Cortex of kidney (tissue), 1 donor: ENCODE measurements at places on chromosomes 5 and 9.

DNA sequence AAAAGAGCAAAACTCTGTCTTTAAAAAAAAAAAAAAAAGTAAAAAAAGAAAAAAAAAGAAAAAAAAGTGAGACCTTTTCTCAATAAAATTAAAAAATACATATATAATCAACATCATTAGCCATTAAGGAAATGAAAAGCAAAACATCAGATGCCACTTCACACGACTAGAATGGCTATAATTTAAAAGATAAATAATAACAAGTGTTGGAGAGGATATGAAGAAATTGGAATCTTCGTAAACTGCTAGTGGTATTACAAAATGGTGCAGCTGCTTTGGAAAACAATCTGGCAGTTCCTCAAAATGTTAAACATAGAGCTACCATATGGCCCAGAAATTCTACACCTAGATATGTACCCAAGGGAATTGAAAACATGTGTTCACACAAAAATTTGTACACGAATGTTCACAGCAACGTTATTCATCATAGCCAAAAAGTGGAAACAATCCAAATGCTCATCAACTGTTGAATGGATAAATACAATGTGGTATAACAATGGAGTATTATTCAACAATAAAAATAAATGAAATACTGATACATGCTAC lies 45.3 kb upstream of the SIL1 start:
- DNase-seq, result no peak

GRCh38 chr9:86445671-86446070 lies 91.5 kb upstream of the TUT7 start:
- no peak for DNase-seq

DNA sequence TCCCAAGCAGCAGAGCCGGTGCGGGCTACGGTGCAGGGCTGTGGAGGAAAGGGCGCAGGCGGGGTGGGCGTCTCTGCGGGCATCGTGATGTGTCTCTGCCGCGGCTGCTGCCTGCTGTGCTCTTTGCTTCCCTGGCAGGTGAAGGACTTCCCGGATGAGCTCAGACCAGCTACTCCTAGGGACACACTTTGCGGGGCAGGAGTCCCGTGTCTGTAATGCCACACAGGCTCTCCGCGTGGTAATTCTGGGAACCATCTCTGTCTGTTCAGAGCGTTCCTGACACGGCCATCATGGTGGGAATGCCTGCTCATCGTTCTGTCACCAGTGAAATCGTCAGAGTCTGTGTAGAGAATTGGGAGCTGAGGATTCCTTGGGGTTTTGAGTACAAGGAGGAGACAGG lies 235.5 kb downstream of the FANCC start:
- no peak for DNase-seq

DNA sequence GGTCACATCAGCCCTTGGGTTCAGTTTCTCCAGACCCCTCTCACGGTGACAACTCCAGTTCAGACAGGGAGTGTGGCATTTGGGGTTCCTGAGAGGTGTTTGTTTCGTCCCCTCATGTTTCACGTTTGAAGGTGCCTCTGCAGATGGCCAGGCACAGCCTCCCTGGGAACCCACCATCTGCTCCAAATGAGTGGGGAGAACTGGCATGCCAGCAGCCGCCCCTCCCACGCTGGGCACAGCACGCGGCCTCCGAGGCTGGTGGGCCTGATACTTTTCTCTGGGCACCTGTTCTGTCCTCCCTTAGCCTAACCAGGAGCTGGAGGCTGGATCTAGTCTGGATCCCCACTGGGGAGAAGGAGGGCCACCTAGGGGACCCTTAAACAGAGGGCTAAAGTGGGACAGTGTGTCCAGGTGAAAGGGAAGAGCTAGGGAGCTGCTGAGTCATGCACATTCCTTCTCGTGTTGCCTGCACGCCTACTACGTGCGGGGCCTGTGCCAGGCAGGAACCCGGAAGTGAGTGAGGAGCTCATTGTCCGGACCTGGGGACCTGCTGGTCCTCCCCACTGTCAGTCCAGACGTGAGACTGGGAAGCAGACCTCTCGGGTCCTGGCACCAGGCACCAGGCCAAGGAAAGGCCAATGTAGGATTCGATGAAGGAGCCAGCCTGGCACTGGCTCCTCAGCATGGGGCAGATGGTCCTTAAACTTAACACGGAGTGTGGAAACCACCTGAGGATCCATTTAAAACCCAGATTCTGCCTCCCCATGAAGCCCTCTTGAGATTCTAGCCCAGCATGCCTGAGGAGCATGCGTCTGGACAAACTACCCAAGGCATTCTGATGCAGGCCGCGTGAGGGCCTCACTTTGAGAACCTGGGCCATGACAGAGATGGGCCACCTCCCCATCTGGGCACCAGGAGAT lies 11.7 kb downstream of the DNM1 start:
- DNase-seq, result no peak

- DNase-seq, result no peak
These were observed 514.9 kb upstream of the CLINT1 start for GRCh38 chr5:158373608-158374395.

- no peak for DNase-seq
These were observed 128.5 kb downstream of the PRDM9 start for GRCh38 chr5:23635938-23636337.

DNA sequence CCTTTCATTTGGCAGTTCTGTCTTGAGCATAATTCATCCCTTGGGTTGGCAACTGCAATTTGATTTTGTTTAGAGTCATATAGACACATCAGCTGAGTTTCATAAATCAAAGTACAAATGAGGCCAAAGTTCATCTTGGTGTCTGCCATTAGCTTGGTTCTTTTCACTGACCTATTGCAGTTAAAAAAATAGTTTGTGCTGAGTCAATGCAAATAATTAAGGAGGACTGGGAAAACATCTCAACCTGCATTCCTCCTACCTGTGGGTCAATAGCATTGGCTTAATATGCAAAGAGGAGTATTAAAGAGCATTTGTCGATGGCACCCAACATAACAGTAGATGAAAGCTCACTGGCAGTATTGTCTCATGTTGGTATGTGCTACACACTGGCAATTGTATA lies 1.6 kb downstream of the PKD2L2 start:
- DNase-seq, result no peak

- DNase-seq, result no peak
These were observed 246.3 kb upstream of the TAS2R1 start for GRCh38 chr5:9876451-9876850.

DNA sequence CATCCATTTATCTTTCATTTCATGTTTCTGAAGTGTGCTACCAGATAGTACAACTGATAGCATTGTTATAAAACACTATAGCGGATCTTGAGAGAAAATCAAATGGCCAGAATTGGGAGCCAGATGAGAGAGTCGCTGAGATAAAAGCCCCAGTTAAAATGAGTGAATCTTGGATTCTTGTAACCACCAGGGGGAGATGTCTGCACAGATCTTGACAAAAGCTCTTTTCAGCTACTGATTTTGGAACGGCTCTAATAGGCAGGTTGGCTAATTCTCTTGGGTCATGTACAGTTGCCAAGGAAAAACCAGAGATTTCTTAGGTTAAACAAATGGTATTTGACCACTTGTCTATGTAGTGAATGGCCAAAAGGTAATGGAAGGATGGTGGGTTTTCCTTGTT lies 21.7 kb downstream of the F2RL2 start:
- no peak for DNase-seq

- DNase-seq, result no peak
These were observed 796.3 kb downstream of the SEMA5A start for GRCh38 chr5:8749556-8749955.

- no peak for DNase-seq
These were observed 524.3 kb downstream of the PSAT1 start for GRCh38 chr9:78821126-78821822.

GRCh38 chr9:33144551-33144950 lies 22.6 kb downstream of the B4GALT1 start:
- no peak for DNase-seq

- no peak for DNase-seq
These were observed 16.6 kb downstream of the NIM1K start for GRCh38 chr5:43208658-43209057.

DNA sequence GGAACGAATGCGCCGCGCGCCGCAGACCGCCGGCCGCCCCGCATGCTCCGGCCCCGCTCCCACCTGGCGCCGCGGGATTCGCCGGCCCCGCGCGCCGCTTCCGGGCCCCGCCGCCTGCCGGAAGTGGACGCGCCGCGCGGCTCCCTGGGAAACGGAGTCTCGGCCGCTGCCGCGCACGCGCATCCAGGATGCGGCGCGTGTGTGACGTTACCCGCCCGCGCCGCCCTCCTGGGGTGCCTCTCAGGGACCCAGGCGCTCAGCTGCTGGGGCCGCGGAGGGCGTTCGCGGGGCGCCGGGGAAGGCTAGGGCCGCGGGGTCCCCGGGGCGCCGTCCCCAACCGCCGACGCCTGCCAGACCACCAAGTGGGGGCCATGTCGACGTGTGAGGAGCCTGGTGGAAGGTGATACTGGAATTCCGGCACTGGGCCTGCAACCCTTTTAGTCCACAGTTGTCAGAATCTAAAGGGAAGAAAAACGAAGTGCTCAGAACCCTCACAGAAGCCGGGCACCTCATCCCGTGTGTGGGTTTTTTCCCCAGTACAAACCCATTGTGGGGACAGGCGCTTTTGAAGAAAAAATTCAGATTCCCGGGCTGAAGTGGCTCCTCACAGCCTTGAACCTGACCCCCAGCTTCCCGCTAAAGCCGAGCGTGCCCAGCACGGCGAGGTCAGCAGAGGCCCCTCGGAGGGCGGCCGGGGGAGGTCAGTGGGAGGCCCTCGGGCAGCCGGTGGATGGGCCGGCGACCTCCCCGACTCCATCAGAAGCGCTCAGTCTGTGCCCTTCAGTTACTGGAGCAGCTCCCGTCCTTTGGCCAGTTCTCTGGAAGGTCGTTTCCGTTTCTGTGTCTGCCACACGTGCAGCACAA lies at the start of gene CLPTM1L:
TSS of gene CLPTM1L (minus strand) at position 125 of the 864 bp plus-strand sequence. CDS start 258 bp downstream, outside the sequence.
- no peak for DNase-seq

- no peak for DNase-seq
These were observed 147.4 kb upstream of the IRX4 start for GRCh38 chr5:2030131-2030530.

GRCh38 chr5:90932052-90932699 lies 373.6 kb downstream of the ADGRV1 start:
- DNase-seq, result no peak

DNA sequence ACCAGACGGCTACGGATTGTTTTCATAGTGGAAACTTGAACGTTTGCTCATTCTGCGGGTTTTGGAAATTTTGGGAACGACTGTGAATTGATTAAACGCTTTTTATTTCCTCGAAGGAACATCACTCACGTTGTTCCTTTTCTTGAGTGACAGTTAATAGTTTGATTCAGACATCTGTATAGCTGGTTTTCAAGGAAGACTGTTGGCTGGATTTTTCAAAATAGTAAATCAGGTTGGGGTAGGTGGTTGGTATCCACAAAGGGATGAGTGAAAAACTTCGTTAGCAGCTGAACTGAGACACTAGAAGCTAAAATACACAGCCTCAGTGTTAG lies 1.1 kb downstream of the TGFBR1 start:
- no peak for DNase-seq

GRCh38 chr5:86461169-86461956 lies 156.4 kb upstream of the COX7C start:
- DNase-seq, result no peak

GRCh38 chr5:126718236-126718868 lies 58.6 kb upstream of the LMNB1 start:
- no peak for DNase-seq

- DNase-seq, result no peak
These were observed 20.9 kb downstream of the SLC6A18 start for GRCh38 chr5:1245905-1246576.

GRCh38 chr9:82495884-82496777 lies 507.6 kb downstream of the SPATA31D1 start:
- DNase-seq, result no peak

DNA sequence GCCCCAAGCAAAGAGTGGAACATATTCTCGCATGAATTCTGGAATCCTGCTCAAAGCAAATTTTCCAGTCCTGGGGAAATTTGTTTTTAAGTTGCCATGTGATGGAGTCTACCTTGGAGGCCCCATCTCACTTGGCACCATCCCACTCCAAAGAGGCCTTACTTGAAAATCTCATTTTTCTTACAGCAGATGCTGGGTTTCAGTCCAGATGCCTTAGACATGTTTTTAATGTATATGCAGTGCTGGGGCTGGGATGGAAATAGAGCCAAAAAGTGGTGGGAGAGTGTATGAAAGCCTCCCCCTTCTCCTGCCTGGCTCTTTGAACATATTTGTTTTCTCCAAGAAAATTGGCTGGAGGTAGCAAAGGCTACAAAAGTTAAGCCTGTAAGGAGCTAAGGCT lies 493.7 kb downstream of the ENC1 start:
- DNase-seq, result no peak

DNA sequence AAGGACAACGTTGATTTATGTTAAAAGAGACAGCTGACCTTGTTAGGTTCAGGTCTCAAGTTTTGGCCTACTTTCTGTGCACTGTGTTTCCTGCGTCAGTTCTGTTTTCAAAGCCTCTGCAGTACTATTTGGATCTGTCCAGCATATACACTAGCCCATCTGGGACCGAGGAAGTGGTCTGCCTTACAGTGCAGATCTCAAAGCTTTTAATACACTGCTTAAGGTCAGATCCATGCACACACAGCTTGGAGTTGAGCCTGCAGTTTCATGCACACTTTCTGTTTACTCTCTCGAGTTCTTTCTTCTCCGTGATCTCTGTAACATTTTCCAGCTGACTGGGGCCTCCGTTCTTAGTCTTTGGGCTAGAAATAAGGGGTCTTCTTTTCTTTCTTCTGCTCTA lies 24.1 kb downstream of the CARTPT start:
- no peak for DNase-seq

DNA sequence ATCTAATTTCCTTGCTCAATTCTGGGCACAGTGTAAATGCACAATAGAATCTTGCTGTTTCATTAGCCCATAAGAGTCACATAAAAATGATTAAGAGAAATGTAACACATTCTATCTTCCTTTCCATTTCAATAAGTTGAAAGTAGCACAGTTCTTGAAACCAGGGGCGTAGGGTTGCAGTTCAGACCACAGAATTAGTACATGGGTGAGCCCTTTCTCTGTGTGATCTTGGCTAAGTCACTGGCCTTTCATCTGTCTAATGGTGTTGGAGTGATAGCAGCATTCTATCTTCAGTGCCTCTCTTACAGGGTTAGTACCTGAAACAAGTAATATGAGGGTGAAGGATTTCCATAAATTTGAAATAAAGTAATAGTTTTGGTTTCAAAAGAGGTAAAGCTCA lies 445.3 kb upstream of the ZNF462 start:
- DNase-seq, result no peak

GRCh38 chr9:69442486-69442885 lies 117.5 kb downstream of the ENTREP1 start:
- DNase-seq, result no peak
